ENCODE measurements at places on chromosomes 7 and 10.

DNA sequence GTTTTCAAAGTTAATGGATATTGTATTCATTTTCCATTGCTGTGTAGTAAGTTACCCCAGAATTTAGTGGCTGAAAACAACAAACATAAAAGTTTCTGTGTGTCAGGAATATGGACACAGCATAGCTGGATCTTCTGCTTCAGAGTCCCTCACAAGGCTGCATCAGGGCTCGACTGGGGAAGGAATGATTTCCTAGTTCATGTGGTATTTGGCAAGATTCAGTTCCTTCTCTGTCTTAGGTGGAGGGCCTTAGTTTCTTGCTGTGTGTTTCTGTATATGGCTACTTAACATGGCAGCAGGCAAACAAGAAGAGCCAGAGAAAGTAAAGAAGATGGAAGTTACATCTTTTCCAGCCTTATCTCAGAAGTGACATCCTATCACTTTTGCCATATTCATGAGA lies 51.1 kb downstream of the TPST1 start:
- DNase-seq: no peak

DNA sequence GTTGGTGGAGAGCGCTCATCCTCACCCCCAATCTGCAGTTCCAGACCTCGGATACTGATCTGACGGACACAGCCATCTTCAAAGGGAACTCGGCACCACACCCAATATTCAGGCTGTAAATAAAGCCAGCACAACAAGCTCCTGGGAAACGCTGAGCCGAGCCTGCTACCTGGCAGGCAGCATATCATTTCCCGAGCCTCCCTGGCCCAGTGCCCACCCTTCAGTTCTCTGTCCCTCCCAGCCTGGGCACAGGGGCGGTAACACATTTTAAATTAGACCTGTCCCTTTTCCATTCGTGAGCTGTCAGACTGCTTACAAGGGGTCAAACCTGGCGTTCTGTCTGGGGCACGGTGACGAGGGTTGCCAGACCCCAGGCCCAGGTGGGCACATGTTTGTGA lies 250.5 kb downstream of the ARHGAP12 start:
- DNase-seq: no peak

- no peak for DNase-seq
Measured at GRCh38 chr10:130027716-130028464, 63.8 kb upstream of the EBF3 start.

DNA sequence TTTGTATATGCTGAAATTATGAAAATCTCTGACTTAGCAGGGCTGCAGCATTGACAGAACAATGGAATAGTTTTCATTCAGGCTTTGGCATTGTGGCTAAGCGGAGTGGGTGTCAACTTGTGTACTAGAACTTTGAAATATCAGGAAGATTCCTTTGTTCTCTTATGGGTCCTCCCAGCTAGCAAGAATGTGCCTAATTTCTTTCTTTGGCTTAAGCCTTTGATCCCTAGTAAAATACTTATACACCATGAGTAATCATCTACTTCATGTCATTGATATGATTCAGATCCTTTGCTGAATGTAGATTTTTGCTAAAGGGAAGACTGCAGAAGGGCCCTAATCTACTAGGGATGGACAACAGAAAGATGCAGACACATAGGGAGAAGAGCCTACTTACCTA lies 6.2 kb downstream of the AVL9 start:
- DNase-seq: no peak

- no peak for DNase-seq
Measured at GRCh38 chr7:50774319-50774718, 8.4 kb downstream of the GRB10 start.

DNA sequence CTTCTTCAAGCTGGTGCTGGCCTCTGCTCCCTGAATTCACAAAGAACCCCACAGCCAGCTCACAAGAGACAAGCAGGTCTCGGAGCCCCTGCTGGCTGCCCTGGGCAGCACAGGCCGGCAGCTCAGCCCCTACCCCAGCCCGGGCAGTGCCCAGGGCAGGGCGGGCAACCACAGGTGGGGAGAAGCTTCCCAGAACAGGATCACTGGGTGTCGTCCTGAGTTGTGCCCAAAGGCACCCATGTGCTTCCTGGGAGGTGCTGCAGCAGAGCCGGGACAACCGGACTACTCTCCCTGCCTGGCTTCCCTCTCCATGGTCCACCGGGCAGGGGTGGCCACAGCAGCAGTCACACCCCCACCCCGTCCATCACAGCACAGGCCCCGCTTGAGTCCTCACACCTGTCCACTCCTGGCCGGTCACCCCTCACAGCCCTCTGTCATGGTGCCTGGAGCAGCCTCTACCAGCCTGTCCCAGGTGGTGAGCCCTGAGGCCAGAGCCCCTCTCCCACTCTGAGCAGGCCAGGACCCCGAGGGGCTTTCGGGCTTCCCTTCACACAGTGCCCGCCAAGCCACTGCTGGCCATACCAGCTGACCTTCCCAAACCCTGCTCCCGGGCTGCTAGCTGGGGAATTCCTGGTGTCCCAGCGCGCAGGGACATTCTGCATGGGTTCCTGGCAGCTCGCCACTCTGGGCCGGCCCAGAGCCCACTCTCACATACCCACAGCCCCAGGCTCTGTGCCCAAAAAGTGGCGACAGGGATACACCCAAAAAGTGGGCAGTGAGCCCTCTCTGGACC lies 3.1 kb downstream of the RASGEF1A start:
- no peak for DNase-seq

- DNase-seq: no peak
Measured at GRCh38 chr10:111278266-111278665, 201.4 kb downstream of the ADRA2A start.

DNA sequence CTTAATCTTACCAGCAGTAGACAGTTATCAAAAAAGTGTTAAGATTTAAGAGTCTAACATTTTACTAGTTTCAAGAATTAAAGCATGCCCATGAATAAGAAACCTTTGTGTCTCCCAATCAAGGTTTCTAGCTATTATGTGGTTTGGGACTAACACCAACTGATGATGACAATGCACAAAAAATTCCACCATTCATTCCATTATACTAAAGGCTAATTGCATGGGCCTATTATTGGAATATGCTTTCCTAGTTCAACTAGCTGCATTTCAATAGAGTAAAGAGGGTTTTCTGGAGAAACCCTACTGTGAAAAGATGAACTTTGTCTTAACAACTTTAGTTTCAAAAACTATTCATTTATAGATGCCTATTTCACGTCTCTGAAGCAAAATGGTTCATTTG lies 44.6 kb downstream of the UBE2H start:
- no peak for DNase-seq

GRCh38 chr7:41628901-41629300 lies 74.0 kb downstream of the INHBA start:
- DNase-seq: no peak

DNA sequence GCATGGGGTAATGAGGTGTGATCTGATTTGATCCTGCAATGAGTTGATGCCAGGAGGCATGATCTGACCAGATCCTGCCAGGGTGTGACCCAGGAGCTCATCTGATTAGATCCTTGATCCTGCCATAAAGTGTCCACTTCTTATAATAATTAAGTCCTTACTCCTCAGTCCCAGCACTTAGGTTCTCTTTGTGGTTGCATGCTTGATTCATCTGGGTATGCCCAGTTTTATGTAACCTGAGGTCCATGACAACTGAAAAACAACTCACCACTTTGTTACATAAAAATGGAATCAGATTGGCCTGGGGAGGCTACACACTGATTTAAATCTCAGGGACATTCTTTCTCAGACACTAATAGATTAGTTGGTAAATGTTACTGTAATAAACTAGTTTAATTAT lies 19.1 kb downstream of the ACADSB start:
- no peak for DNase-seq

GRCh38 chr10:1033601-1034000 lies 7.9 kb upstream of the IDI2 start:
- no peak for DNase-seq

DNA sequence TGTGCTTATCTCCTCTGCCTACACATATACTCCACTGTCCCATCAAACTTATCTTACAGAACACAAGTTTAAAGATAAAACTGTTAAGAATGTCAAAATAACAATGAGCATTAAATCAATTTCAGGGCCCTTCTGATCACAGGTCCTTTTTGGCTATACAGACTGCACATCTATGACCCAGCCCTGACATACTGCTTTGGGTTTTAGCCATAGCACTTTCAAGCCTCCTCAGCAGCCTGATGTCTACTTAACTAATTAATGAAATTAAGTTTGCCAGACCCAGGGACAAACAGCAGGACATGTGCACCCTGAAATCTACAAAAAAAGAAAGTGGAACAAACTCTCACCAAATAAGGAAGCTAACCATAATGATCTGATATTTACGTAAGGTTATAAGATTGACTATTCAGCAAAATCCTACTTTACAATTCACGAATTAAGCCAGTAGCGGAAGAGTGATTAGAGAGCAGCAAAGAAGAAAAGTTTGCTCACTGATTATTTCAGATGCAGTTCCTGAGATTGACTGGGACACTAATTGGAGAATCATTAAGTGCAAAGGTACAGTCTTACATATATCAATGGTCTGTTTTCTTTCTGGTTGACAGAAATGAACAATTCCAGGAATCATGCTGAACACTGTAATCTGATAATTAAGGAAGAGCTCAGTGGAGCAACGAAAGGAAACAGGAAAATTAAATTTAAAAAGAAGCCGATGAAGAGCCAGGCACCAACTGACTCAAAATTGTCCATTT lies 669.3 kb upstream of the LRRN3 start:
- no peak for DNase-seq

Measured in activated effector memory CD4-positive, alpha-beta T cell treated with Interleukin-2 at 50 U/mL for 16 hours (primary cell).